ENCODE measurements at places on chromosomes 1 and 21. TPM values are rescaled to one million over a fixed set of nuclear protein-coding genes. Genes with fewer than 3 reads are reported as not detected.

- peaks cover 11% of the 10 kb centered on the region for H3K27me3 ChIP-seq
- H3K4me1 ChIP-seq, result peaks cover 11% of the 10 kb centered on the region
- H3K27ac ChIP-seq, result no peak overlapping the region
- H3K4me3 ChIP-seq, result no peak overlapping the region
Observed at GRCh38 chr1:233639611-233640010, 25.7 kb downstream of the KCNK1 start.

DNA sequence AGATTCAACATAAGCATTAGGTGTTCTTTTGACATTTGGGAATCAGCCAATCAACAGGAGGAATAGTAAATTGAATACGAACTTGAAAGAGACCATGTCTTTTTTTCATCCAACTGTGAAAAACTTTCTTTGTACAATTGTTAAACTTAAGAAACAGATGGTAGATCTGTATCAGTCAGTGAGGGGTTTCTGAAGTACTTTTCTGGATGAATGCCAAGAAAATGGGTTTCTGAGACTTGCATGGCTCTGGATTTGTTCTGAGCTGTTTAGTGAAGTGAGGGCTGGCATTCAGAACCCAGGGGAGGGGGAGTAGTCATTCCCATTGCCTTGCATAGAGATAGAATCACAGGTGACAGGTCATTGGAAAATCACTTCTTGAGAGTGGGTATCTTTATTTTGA, 37.4 kb downstream of the PTPRC start:
- peaks cover 84% of the 10 kb centered on the region for H3K4me1 ChIP-seq
- no peak for DNase-seq
- H3K27me3 ChIP-seq, result no peaks in the 10 kb centered on the region
- H3K36me3 ChIP-seq, result peaks cover 72% of the 10 kb centered on the region
- H3K4me3 ChIP-seq, result peak overlapping the region; percentile 68
- peak overlapping the region; percentile 92 for H3K27ac ChIP-seq

DNA sequence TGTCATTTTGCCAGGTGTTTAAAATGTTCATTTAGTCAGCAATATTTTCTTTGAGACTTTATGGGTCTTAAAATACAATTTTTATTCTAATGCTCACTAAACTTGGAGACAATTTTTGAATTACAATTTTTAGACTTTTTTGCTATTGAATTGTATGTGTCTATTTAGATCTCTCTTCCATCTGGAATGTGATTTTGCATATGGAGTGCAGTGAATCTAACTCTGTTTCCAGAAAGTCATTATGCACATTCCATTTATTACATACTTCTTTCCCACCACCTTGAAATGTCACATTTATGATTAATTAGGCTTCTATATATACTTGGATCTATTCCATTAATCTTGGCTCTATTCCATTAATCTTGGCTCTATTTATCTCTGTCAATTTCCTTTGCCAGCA, 5.6 kb upstream of the TSPEAR start:
- no peaks in the 10 kb centered on the region for H3K36me3 ChIP-seq
- no peak for DNase-seq
- peaks cover 72% of the 10 kb centered on the region for H3K27me3 ChIP-seq

DNA sequence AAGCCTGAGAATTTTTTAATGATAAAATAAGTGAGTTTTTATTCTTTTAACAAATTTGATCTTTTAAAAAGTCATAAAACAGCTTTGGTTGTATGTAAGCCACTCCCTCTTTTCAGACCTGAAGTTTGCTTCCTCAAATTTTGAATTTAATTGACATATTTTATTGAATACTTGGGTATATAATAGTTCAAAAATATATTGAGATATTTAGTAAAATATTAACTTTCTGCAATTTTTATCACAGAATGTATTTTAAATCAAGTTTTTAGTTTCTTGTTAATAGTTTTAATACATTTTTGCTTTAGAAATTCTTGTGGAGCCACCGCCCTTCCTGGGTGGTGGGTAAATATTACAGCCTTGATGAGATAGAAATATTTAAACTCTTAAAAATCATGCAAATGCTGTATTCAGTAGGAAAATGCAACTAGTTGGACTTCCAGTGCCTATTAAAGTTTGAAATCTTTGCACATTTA, 867 bp downstream of the PTPRC start:
- H3K27me3 ChIP-seq, result no peaks in the 10 kb centered on the region
- peak overlapping the region; percentile 93 for H3K4me3 ChIP-seq
- peak overlapping the region; percentile 94 for H3K27ac ChIP-seq

- no peaks in the 10 kb centered on the region for H3K4me1 ChIP-seq
- no peak for DNase-seq
- H3K27me3 ChIP-seq, result no peaks in the 10 kb centered on the region
Observed at GRCh38 chr1:226363801-226364513, 43.9 kb downstream of the PARP1 start.

DNA sequence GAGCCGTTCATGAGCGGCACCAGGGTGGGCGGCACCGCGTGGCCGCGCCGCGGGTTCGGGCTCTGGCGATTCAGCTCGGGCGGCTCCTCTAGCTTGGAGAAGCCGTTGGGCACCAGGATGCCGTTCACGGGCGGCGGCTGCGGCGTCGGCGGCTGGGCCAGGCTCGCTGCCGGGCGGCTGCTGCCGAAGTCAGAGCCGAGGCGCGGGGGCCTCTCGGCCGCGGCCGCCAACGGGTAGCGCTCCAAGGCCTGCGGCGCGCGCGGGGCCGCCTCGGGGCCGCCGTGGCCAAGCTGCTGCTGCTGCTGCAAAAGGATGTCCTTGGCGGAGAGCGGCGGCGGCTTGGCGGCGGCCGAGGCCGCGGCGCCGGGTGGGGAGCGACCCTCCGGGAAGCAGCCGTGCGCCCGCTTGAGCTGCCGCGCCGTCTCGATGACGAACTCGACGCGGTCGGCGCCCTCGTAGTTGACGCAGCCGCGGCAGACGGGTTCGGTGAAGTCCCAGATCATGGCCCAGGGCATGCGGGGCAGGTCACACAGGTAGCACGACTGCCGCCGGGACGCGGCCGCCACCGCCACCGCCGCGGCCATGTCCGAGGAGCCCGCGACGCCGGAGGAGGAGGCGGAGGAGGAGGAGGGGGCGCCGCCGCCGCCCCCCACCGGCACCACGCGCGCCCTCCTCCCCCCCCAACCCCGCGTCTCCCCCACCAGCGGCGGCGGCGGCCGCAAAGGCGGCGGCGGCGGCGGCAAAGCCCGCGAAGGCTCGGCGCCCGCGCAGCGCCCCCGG, 877 bp downstream of the IRF2BP2 start:
- H3K27me3 ChIP-seq, result peaks cover 2% of the 10 kb centered on the region
- DNase-seq, result peak; percentile 63
- H3K4me1 ChIP-seq, result peaks cover 45% of the 10 kb centered on the region
- H3K36me3 ChIP-seq, result peaks cover 48% of the 10 kb centered on the region
- peak overlapping the region; percentile 79 for H3K27ac ChIP-seq
- H3K4me3 ChIP-seq, result peak overlapping the region; percentile 76

DNA sequence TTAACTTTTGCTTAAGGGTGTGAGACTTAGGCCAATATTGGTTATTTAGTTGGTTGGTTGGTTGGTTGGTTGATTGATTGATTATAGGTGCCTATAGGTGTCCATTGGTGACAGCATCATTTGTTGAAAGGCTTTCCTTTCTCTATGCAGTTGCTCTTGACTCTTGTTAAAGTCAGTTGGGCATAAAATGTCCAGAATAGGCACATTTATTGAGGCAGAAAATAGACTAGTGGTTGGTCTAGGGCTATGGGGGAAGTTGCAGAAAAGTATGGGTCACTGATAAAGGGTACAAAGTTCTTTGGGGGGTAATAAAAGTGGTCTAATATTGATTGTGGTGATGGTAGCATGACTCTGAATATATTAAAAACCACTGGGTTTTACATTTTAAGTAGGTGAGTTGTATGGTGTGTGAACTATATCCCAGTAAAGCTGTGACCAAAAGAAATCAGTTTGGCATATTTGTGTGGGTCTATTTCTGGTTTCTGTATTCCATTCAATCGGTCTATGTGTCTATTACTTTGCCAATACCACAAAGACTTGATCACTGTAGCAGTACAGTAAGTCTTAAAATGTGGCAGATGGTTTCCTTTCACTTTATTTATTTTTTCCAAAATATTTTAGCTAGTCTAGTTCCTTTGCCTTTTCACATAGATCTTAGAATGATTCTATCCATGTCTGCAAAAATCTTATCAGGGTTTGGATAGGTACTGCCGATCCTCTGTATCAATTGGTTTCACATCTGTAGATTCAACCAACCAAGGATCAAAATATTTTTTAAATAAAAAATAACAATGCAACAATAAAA, 63.0 kb downstream of the ATP1A1 start:
- H3K4me1 ChIP-seq, result no peaks in the 10 kb centered on the region
- peaks cover 29% of the 10 kb centered on the region for H3K27me3 ChIP-seq
- H3K4me3 ChIP-seq, result no peak overlapping the region
- no peak overlapping the region for H3K27ac ChIP-seq
- H3K36me3 ChIP-seq, result no peaks in the 10 kb centered on the region
- no peak for DNase-seq

GRCh38 chr1:2856676-2857375, 55.3 kb upstream of the TTC34 start:
- no peak for DNase-seq
- no peak overlapping the region for H3K27ac ChIP-seq
- no peaks in the 10 kb centered on the region for H3K36me3 ChIP-seq
- no peaks in the 10 kb centered on the region for H3K27me3 ChIP-seq
- no peaks in the 10 kb centered on the region for H3K4me1 ChIP-seq
- H3K4me3 ChIP-seq, result no peak overlapping the region

- no peak overlapping the region for H3K27ac ChIP-seq
- peaks cover 14% of the 10 kb centered on the region for H3K36me3 ChIP-seq
- H3K4me1 ChIP-seq, result peaks cover 5% of the 10 kb centered on the region
- no peaks in the 10 kb centered on the region for H3K27me3 ChIP-seq
- no peak for DNase-seq
Observed at GRCh38 chr1:246772686-246773085, 48.5 kb downstream of the SCCPDH start.

- H3K27ac ChIP-seq, result no peak overlapping the region
- no peaks in the 10 kb centered on the region for H3K36me3 ChIP-seq
Observed at GRCh38 chr1:119674835-119675289, 26.8 kb upstream of the ZNF697 start.

DNA sequence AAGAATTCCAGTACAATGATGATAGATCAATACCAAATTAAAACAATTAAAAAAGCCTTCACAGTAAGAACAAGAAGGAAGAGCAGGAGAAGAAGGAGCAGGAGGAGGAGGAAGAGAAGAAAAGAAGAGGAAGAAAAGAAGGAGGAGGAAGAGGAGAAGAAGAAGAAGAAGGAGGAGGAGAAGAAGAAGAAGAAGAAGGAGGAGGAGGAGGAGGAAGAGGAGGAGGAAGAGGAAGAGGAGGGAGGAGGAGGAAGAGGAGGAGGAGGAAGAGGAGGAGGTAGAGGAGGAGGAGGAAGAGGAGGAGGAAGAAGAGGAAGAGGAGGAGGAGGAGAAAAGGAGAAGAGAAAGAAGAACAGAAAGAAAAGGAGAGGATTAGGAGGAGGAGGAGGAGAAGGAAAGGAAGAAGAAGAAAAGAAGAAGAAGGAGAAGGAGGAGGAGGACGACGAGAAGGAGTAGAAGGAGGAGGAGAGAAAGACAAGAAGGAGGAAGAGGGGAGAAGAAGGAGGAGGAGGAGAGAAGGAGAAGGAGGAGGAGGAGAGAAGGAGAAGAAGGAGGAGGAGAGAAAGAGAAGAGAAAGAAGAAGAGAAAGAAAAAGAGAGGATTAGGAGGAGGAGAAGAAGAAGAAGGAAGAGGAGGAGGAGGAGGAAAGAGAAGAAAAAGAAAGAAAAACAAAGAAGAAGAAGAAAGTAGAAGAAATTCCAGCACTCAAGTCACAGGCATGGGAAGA, 68.5 kb upstream of the GRIK3 start:
- DNase-seq, result no peak
- H3K36me3 ChIP-seq, result no peaks in the 10 kb centered on the region
- H3K27me3 ChIP-seq, result peaks cover 2% of the 10 kb centered on the region
- no peak overlapping the region for H3K4me3 ChIP-seq

DNA sequence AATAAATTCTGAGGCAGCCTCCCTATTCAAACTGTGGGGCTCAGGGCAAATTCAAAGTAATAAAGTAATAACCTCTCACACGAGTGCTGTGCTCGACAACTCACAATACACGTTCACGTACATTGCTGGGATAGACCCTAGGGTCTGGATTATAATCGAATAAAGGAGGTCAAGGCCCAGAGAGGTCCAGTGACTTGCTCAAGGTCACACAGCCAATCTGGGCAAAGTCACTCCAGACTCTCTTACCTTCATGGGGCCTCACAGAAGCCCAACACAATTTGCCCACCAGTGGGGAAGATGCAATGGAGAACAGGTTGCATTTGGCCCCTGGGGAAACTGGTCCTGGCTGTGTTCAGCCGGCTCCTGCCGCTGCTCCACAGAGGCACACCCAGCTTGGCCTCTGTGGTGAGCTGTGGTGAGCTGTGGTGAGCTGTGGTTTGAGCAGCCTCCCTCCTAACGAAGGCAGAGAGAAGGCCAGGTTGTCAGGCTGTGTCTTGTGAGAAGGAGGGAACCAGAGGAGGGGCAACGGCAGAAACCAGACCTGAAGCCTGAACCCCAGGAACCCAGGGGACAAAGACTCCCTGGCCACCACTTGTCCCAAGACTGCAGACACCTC, 35.1 kb downstream of the NUAK2 start:
- peak overlapping the region; percentile 85 for H3K27ac ChIP-seq
- peaks cover 59% of the 10 kb centered on the region for H3K4me1 ChIP-seq
- no peaks in the 10 kb centered on the region for H3K36me3 ChIP-seq
- peak; percentile 85 for DNase-seq
- H3K27me3 ChIP-seq, result peaks cover 13% of the 10 kb centered on the region
- peak overlapping the region; percentile 69 for H3K4me3 ChIP-seq

DNA sequence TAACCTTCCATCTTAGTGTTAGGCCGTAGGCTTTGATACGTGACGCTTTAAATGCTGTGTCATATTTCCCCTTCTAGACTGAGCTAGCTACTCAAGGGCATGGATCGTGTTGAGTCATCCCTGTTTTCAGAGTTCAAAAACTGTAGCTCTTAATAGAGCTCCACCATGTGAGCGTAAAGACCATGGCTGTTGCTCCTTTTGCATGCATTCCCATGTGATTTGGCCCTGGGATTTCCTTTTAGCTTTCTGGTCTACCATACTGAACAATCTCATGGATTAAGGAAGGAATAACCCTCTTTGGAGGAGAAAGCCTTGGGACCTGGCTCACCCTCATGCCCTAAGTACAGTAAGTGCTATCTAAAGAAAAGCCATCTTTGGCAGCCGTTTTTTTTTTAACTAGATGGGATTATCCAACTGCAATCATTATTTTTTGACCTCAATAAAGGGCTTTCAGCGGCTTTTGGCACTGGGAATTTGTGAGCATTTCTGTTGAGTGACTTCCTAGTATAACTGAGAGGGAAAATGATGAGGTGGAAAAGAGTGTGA, 76.6 kb downstream of the PLPP3 start:
- no peak for DNase-seq
- H3K4me3 ChIP-seq, result no peak overlapping the region
- no peaks in the 10 kb centered on the region for H3K36me3 ChIP-seq
- H3K27me3 ChIP-seq, result no peaks in the 10 kb centered on the region

- H3K4me3 ChIP-seq, result no peak overlapping the region
- peaks cover 46% of the 10 kb centered on the region for H3K36me3 ChIP-seq
- H3K4me1 ChIP-seq, result peaks cover 4% of the 10 kb centered on the region
- no peak overlapping the region for H3K27ac ChIP-seq
- H3K27me3 ChIP-seq, result no peaks in the 10 kb centered on the region
Observed at GRCh38 chr1:67031859-67032247, 22.1 kb downstream of the SLC35D1 start.

GBP3 gene
- 7.5 TPM for total RNA-seq

BARHL2 gene
- total RNA-seq, result not detected

SLC30A2 gene
- total RNA-seq, result not detected

TEDDM1 gene
- total RNA-seq, result not detected

CD247 gene
- total RNA-seq, result 196 TPM

PCBP3 gene
- total RNA-seq, result 6.9 TPM

PALMD gene
- not detected for total RNA-seq

FAM177B gene
- total RNA-seq, result not detected

Measured in activated T-helper 2 cell treated with anti-CD3 and anti-CD28 coated beads, Interferon-gamma antibody, Interleukin-2, Interleukin-4, amounts not matched to agents 10 μg/mL and 5 μg/mL and 100 μg/mL, durations not matched to agents 14 hours and 24 hours and 36 hours (primary cell).